ENCODE measurements at places on chromosomes 11 and 22.

DNA sequence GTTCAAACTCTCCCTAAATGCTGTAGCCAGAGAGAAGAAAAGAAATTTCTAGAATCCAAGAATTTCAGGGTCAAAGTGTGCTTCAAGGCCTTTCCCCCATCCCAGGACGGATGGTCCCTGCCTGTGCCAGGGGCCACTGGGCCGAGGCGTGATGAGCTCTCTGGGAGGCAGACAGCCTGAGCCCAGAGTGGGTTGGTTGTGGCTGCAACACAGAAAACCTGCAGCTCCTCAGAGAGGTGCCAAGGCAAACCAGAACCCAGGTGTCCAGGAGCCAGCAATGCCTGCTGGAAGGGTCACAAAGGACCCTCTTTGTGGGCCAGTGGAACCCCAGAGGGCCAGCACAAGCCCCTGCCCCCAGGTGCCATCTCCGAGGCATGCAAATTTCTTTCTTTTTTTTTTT is 2.6 kb upstream of the APOL6 start:
- DNase-seq: no peak

GRCh38 chr22:46691571-46691970 is 46.5 kb downstream of the CERK start:
- DNase-seq: no peak

DNA sequence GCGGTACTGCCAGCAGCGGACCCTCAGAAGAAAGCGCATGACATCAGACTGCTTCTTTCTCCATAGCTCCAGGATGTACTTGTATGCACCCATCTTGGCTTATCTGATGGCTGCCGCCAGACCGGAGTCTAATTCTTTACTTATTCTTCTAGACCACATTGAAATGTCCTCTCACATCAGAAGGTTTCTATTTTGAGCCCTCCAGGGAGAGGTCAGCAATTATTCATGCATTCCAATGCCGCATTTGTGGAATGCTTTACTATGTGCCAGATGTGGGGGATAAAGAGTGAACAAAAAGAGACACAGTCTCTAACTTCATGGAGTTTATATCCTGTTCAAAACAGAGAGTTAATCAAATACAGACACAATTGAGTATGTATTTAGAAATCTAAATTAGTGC is 230.1 kb downstream of the MIAT start:
- DNase-seq: no peak

- DNase-seq: no peak
Measured at GRCh38 chr11:112795142-112795815, 165.9 kb upstream of the NCAM1 start.

DNA sequence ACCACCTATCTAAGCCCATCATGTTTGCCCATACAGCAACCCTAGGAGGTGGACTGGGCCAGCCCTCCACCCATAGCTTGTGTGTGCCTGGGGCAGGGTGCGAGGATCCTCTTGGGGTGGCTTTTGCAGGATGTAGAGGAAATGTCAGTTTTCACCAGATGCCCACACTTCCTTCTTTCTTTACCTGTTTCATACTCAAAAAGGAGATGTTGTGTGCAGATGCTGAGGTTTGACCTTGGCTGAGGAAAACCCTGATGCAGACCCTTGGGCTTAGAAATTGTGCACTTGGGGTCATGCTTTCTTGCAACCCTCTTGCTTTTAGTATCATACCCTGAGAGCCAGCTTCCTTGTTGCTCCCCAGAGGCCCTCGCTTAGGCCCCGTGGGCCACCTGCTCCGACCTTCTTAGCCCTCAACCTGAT is 2.2 kb downstream of the HTR3A start:
- DNase-seq: no peak

DNA sequence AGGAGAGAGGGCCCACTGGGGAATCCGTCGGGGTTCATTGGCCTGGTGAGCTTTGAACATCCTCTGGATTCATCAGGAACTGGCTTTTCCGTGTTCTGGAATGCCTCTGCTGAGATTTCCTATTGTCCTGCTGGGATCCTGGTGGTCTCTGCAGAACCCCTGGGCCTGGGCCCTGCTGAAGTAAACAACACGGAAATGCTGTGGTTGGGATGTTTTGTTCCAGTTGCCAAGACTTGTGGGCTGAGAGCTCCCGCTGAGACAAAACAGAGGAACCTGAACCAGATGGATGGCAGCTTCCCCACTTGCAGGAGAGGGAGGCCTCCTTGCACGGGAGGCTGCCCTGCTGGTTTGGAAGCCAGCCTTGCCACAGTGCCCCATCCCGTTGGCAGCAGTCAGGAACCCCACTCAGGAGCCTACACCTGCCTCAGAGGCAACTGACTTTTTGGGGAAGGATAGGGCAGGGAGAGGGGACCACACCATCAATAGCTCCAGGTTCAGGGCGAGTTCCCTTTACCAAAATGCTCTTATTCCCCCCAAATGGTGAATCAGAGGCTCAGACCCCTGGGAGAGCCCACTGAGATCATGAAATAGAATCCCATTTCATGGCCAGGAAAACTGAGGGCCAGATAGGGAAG is 60.7 kb downstream of the LRRC32 start:
- no peak for DNase-seq

- no peak for DNase-seq
Measured at GRCh38 chr11:96157517-96157873, 185.5 kb downstream of the MAML2 start.

DNA sequence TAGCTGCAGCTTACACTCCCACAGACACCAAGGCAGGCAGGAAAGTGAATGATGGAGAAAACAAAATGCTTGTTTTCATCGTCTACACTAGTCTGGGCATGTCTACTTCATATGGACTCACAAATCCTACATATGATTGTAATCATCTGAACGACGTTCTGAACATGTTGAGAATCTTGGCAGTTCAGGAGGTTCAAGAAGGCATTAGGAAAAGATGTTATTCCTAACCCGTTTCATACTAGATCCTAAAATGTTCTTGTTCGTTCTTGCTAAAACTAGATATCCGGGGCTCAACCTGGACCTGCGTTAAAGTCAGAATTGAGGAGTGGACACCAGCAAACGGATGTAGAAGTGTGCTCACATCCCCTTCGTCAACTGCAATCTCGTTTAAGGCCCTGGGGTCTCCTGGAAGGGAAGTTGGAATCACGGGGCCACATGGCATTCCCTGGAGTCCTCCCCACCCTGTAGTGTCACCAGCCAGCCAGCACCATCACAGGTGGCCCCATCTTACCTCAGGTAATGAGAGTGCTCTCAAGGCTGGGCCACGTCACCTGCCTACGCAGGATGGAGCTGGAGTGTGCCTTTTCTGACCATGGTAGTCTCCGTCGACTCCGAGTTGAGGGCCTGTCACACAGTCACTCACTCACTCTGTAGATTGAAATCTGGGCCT is 37.3 kb downstream of the C11orf58 start:
- no peak for DNase-seq

DNA sequence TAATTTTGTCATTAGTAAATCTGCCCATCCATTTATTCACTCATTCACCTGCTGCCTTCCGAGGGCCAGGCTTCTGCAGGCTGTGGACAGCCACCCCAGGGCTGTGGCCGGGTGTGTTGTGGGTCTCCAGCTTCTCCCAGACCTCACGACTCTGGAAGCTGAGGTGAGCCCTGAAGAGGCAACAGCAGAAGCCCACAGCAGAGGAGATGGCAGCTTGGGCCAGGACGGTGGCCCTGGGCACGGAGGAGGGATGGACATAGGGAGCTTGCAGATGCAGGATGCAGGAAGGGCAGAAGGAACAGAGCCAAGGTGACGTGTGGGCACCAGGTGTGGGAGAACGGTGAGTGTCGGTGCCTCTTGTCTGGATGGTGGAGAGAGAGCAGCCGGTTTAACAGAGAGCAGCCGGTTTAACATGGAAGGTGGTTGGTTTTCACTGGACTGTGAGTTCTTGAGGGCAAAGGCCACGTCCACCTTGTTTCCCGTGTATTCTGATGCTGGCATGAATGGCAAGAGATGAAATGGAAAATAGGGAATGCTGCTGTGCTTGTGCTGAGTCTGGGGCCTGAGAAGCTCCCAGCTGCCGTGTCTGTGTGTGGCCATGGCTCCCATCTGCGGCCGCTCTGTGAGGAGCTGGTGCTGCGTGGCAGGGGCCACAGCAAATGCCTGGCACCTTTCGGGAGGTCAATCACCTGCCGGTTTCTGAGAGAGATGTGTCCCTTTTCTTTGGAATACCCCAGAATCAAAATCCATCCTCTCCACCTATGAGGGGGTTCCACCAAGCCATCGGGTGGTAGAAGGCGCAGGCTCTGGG is 669.9 kb downstream of the BRD1 start:
- no peak for DNase-seq

- no peak for DNase-seq
Measured at GRCh38 chr11:36803084-36803483, 205.0 kb upstream of the RAG2 start.

GRCh38 chr11:38461751-38462150 is 1863.7 kb upstream of the RAG2 start:
- no peak for DNase-seq

GRCh38 chr22:25167082-25167481 is 32.6 kb upstream of the CRYBB3 start:
- no peak for DNase-seq

GRCh38 chr11:17547051-17547577 is at the start of gene OTOG:
OTOG (plus strand) TSS chr11:17547259; CDS start chr11:17547373, 114 bp downstream.
- no peak for DNase-seq

DNA sequence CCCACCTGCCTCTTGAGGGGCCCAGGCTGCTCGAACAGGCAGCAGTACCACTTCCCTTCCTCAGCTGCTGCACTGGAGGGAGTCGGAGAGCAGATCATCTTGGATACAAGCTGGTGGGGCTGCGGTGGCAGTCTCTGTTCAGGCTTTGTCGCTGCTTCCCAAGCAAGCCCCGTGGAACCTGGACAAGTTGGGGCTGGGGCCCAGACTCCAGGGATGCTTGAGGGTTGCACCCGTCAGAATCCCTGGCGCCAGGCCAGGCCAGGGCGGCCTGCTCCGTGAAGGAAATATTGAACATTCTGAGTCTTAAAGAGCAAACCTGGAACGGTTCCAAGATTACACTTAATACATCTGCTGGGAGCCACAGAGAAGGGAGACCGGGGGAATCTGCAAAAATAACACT is 310.1 kb upstream of the SORL1-AS1 start:
- no peak for DNase-seq

DNA sequence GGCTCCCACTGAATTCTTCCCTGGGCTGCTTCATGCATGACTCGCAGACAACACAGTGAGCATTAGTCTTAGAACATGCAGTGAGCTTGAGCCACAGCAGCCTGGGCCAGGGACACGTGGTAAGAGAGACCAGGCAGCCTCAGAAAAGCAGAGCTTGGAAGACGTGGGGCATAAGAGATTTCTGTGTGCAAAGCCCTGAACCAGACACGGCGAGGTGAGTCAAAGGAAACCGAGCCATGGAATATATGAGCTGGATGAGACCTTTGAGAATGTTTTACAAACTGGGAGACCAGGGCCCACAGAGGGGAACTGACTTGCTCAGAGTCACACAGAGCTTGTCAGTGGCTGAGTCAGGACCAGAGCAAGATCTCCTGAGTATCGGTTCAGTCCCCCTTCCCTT is 8.5 kb upstream of the FXYD6 start:
- DNase-seq: no peak

- DNase-seq: no peak
Measured at GRCh38 chr22:37320726-37321677, 38.7 kb downstream of the CYTH4 start.
